ENCODE measurements at places on chromosomes 6 and 20.

- DNase-seq, result no peak
These were observed 1.3 kb downstream of the C20orf203 start for GRCh38 chr20:32672394-32672981.

DNA sequence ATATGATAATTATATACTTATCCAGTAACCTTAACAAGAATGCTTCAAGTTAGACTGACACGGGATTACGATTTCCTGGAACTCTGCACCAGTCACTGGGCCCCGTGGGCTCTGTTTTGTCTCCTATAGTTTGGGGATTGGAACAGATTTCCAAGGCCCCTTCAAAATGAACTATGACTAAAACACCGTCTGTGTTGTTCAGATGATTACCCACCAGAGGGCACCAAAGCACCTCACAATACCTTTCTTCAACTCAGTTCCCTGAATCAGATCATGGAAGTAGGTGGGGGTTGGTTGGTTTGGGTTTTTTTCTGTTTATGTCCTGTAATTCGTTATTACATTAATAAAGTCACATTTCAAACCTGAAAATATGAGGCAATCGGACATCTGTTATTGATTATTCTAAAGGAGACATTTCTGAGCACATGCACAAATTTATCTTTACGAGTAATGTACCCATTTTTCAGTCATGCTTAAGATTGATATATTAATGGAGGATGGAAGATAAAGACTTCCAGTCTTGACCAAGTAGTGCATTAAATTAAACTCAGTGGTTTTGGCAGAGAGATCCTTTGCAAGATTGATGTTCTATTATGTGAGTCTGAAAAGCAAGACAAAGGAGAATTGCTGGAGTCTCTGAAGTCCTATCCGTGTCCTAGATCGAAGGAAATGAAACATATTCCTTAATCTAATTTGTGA, 112.0 kb upstream of the COL21A1 start:
- DNase-seq, result no peak

- no peak for DNase-seq
These were observed 327.8 kb upstream of the TBX18 start for GRCh38 chr6:85092226-85092625.

DNA sequence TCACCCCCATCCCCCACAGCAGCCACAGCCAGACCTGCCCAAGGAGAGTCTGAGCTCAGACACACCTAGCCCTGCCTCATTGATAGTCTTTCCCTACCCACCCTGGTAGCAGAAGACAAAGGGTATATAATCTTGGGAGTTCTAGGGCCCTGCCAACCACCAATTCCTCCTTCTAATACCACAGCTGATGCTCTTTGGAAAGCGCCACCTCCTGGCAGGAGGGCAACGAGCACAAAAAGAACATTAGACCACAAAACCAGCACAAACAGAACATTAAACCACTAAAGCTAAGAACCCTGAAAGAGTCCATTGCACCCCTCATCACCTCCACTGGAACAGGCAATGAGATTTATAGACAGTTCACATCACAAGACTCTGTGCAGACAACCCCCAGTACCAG, 195.8 kb upstream of the FUT9 start:
- DNase-seq, result no peak

DNA sequence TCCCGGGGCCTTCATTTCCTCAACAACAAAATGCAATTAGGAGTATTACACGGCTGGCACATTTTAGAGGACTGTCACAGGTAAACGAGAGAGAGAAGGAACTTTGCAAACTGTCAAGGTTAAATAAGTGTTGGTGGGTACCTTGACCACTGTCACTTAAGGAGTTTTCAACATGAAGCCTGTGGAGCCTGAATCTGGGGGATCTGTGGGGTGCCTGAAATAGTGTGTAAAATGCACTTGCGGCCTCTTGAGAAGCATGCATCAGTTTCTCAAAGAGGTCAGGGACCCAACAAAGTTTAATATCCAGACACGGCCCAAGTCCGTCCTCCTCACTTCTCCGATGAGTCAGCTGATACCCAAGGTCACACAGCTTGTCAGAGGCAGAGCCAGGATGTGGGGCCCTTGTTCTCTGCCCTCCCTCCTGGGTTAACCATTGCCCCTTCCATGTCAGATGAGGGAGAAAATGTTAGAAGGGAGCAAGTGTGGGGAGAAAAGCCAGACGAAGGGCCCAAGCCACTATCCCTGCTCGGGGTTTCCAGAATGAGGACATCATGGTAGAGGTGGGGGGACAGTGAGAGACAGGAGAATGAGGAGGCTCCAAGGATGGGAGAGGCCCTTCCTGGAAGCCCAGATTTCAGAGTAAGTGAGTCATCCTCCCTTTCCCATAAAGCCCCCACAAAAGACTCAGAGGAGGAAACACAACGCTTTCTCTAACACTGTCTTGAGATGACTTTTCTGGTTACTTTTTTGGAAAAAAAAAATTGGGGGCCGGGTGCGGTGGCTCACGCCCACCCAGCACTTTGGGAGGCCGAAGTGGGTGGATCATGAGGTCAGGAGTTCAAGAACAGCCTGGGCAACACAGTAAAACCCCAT, 42.2 kb downstream of the C6orf132 start:
- DNase-seq, result no peak

DNA sequence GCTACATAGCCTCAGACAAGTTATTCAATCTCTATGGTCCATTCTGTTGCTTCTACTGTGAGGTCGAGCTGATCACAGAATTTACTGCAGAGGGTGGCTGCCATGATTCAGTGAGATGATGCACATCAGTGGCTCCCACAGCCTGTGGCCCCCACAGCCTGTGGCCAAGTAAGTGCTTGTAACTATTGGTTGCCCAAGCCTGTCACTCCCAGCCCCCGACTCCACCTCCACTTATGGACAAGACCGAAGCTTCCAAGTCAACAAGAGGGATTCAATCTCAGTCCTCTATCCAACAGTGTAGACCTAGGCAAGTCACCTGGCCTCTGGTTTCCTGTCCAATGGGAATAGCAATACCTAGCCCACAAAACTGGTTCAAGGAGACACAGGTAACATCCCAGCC, 8.2 kb downstream of the KCNK5 start:
- DNase-seq, result no peak

DNA sequence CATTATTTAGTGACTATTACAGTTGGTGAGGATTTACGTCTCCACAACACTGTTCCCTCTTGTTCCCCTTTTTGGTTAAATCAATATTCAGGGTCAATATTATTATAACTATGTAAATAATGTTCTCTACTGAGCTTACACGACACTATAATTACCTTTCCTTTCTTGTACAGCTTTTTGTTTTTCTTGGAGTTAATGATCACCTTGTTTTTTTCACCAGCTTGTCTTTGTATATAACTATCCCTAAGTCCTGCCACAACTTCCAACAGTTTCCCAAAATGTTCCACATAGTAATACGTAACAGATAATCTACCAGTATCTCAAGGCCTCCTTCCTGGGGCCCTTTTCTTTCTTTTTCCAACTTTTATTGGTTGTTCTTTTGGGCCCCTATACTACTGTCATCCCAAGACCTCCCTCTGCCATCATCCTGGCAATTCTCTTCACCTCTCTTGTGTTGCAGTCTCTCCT, 142.0 kb upstream of the SOX4 start:
- no peak for DNase-seq

GRCh38 chr20:23129266-23129665, 43.1 kb upstream of the CD93 start:
- DNase-seq, result no peak

DNA sequence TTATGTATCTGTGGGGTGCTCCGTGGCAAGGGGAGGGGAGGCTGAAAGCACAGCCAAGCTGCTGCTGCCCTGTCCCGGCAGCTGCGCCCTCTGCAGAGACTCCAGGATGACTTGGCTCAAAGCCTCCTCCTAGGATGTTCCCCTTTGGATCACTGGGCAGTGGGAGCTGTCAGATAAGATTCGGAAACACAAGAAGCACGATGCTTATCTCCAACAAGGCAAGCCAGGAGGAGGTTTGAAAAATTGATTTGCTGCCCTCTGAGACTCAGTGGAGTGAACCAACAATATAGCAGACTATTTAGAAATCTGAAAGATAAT, 776.4 kb downstream of the C6orf118 start:
- DNase-seq, result no peak

DNA sequence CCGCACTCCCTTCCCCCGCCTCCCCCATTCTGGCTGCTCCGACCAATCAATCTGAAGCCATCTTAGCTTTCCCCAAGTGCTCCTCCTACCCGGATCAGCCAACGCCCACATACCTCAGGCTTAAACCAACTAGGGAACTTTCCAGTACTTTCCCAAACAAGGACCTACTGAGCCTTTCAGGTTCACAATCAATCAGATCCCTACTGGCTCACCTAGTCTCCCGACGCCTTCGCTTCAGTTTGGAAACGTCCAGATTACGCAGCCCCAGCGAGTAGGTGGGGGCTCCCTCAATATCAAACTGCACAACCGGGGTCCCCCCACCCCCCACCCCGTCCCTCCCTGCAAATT, 432 bp downstream of the HSPA1L start:
- peak; percentile 92 for DNase-seq

All from BJ (cell line).